ENCODE measurements at places on chromosomes 3 and 15.
A peak's percentile ranks its signal among the peaks of the same experiment; 100 is the strongest.

GRCh38 chr3:29976871-29977270 lies 629.5 kb upstream of the TGFBR2 start:
- no peak for DNase-seq

DNA sequence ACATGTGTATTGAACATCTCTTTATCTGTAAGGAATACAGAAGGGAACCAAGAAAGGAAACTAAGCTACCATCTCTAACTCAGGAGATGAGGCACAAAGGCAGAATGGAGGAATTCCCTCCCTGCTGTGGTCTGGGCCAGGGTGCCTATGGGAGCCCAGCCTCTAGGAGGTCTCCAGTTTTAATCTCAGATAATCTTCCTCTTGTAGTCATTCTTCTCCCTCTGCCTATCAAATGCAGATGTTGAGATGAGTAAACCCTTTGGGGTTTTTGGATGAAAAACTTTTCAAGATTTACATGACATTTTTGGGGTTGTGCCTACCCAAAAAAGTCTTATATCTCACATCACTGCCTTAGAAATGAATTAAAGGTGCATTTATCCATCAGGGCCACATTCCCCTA lies 23.3 kb downstream of the SCG5 start:
- no peak for DNase-seq

DNA sequence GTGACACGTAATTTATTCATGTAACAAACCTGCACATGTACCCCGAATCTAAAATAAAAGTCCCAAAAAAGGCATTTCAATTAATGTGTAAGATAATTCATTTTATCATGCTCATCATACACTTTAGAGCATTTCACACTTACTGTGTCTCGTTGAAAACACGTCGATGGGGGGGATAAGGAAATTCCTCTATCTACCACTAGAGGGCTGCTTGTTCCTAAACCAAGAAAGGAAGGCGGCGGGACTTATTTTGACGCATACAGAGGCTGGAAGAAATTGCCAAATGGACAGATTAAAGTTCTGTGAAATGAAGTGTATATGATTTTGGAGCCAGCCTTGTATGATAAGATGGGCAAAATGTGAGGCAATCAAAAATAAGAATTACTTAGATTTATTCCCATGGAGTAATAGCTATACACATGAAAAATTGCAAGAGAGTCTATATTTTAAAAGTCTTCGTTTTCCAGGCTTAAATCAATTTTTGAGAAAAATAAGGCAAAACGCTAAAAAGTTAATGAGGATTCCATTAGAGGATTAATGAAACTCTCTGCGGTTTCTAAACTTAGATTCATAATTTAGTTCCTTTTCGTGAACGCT lies 346.8 kb downstream of the CNTN3 start:
- peak; percentile 9 for DNase-seq

- no peak for DNase-seq
Observed at GRCh38 chr15:85849946-85850345, 55.2 kb upstream of the KLHL25 start.

DNA sequence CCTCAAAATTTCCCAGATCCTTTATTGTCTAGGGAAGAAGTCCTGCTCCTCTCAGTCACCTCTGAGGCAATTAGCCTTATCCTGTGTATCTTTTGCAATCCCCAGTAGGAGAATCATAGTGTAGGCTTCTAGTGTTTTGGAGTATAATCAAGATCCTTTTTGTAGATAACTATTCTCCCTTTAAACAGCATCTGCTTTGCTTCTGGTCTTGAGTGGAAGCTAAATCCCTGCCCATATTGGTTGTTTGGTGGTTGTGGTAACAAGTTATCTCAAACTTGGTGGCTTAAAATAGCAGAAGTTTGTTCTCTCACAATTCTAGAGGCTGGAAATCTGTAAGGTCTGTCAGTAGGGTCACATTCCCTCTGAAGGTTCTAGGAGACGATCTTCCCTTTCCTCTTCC lies 217.5 kb upstream of the RASGRP1 start:
- DNase-seq: peak; percentile 70

DNA sequence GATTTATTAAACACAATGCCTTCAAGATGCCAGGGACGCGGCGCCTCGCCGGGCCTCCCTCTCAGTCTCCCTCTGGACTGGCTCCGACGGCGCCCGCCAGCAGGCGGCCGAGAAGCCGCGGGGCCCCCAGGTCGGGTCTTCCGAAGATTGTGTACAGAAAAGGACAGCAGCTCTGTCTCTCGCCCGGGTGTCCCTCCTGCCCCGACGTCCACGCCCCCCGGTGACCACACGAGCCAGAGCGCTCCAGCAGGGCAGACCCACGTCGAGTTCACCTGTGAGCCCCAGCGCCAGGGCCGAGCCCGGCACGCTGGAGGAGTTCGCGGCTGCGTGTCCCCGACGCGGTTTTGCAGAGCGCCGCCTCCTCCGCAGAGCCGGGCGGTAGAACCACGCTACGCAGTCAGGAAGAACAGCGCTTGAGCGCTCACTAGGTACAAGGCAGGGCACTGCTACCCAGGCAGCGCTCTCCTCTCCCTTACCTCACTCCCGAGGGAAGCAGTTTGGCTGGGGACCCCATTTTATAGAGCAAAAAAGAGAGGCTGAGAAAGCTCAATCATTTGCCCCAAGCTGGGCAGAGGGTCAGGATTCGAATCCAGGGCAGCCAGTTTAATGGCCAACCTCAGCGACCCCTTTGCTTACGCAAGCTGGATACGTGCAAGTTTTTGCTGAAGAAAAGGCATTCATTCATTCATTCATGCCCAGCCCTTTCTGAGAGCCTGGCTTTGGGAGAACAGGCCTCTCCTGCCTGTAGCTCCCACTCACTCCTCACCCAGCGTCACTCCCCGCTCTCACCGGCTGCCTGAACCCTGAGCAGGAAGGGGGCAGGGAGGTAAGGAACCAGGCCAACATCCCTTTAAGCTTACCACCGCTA lies 3.0 kb upstream of the TLE3 start:
- peak; percentile 47 for DNase-seq

GRCh38 chr3:183188895-183189462 lies 26.4 kb upstream of the LAMP3 start:
- DNase-seq: peak; percentile 24

DNA sequence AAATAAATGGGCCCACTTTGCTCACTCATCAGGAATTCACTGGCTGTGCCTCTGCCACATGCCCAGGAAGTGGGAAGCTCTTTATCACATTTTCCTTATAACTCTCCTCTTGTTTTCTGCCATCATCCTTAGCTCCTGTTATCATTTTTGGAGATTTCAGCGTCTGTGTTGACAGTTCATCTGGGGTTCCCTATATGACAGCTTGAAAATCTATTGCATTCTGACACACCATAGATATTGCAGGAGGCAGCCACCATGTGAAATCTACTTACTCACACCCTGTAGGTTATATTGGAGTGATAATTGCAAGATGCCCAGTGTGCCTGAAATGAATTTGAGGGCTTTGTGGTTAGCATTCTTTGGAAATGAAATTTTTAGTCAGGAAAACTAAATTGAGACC lies 132.9 kb downstream of the RYR3 start:
- no peak for DNase-seq

DNA sequence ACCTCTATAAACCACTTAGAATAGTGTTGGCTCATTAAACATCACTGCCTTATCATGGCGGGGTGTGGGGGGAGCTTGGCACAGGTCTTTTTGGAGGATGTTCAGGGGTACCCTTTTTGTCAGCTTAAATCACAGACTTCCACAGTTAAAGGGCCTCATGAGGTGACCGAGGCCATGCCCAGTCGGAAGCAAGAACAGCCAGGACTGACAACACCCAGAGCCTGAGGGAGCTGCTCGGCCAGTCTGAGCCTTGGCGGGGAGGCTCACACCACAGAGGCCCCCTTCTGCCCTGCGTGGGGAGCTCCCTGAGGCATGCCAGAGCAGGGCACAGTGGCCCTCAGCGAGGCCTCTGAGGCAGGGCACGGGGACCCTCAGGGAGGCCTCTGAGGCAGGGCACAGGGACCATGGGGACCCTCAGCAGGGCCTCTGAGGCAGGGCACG lies 49.5 kb downstream of the UMPS start:
- peak; percentile 81 for DNase-seq

GRCh38 chr3:80050826-80051601 lies 283.2 kb upstream of the ROBO1 start:
- no peak for DNase-seq

- no peak for DNase-seq
Observed at GRCh38 chr3:178393146-178393545, 143.1 kb upstream of the KCNMB2 start.

DNA sequence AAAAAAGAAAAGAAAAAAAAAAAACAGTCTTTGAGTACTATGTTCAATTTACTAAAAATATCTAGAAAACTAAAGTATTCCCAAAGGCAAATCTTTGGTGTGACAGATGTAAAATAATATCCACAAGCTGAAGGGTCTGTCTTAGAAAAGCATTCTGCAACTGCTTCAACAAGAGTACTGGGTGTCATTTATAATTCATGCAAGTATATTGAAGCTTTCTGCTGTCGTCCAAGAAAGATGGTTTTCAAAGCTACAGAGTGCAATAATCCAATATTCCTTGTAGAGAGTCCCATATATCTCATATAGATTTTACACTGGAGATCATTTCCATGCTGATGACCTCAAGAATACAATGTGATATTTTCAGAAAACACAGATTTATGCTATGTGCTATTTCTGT lies 90.9 kb upstream of the SUCLG2 start:
- DNase-seq: no peak

DNA sequence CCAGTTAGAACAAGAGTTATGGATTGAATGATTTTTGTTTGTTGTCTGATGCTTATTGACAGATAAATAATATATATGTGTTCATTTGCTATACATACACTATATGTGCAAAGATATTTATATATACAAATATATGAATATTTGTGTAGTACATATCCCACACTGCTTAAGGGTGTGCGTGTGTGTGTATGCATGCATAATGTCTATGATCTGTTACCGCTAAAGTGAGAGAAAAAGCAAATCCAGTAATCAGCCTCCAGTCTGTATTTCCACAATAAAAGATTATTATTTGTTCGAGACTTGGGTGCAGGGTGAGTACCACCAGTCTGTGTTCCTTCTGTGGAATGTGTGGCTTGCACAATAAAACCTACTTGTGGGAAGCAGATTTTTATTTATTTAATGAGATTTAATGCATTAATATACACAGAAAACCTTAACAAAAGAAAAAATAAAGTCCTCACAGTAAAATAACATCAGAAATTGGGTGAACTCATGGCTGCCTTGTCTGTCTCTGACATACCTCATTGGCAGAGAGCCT lies 366.0 kb upstream of the TBL1XR1 start:
- no peak for DNase-seq

DNA sequence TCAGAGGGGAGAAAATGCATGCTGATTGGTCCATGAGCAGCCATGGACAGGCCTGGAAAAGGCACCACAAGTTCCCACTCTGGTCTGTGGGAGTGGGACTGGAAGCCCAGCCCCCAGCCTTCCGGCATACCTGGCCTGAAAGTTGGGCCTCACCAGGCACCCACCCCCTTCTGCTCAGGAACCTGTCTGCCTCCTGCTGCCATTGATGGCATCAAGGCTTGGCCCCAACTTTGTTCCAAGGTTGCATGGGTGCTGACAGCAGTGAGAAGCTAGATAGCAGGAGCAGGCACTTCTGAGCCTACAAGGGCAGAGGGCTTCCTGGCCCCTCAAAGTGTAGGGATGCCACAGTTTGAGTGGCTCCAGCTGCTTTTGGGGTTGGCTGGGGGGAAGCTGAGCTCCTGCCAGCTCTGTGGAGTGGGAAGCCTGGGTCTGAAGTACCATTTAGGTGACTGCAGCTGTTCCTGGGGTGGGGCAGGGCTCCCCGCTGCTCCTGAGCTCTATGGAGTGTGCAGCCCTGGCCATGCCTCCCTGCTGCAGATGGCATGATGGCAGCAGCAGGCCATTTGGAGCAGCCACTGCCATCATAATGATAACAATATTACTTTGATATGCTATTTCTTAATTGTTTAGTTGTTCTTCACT lies 1054.1 kb upstream of the GBE1 start:
- no peak for DNase-seq

GRCh38 chr3:102224171-102224570 lies 210.6 kb upstream of the ZPLD1 start:
- peak; percentile 17 for DNase-seq

DNA sequence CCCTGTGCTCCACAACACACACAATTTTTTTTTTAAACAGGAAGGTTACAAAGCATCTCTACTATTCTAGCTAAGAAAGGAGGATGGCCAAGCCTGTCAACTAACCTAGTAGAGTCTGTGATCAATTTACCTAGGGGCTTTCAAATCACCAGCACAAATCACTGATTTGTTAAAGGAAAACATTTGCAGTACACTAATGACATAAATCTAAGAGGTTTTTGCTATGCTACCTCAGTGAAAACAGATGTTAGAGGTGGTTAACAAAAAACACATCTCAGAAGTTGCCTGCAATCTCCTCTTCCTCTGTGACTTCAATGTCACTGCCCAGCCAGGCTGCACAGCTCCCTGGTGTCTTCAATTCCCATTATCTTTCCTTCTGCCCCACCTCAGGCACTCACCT lies 72.0 kb downstream of the RAD18 start:
- DNase-seq: no peak

- peak; percentile 10 for DNase-seq
Observed at GRCh38 chr3:113625834-113626233, 70.6 kb downstream of the USF3 start.

DNA sequence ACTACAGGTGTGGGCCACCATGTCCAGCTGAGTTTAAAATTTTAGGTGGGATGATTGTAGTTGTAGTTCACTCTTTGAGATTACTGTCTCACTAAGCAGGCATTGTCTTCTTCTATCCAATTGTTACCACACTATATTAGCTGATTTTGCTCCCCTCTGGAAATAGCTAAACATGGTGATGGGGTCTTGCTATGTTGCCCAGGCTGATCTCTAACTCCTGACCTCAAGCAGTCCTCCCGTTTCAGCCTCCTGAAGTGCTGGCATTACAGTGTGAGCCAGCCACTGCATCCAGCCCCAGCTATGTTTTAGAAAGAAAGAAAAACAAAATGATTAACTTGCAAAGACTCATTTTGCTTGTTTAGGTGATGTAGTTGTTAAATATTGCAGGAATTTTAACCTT lies 30.6 kb downstream of the YEATS2 start:
- no peak for DNase-seq

DNA sequence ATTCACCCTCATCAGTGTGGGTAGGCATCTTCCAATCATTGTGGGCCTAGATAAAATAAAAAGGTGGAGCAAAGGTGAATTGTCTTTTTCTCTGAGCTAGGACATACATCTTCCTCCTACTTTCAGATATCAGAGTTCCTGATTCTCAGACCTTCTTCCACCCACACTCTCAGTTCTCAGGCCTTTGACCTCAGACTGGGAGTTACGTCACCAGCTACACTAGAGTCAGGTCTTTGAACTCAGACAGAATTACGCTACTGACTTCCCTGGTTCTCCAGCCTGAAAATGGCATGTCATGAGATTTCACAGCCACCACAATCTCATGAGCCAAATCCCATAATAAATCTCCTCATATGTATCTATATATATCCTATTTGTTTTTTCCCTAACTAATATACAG lies 39.0 kb downstream of the STRIT1 start:
- no peak for DNase-seq

GRCh38 chr15:79102595-79102994 lies 12.0 kb upstream of the RASGRF1 start:
- no peak for DNase-seq

DNA sequence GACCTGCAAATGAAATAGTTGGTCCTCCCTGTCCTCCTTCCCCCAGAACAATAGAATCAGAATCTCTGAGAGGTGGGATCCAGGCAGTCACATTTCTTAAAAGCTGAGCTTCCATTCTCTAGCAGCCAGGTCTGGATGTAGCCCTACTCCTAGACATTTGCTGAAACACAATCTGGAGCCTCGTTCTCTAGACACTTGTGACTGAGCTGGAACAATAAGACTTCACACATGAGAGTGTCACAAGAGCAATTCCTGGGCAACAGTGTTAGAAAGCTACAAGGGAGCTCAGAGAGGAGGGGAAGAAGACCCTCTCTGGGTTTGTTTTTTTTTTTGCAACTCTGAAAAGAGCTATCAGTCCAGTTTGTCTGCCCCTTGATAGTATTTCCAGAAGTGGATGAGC lies 14.5 kb downstream of the CORO2B start:
- no peak for DNase-seq

All from RPMI7951 (cell line).